DMS79 (cell line): ENCODE measurements at places on chromosomes 7 and 10.

DNA sequence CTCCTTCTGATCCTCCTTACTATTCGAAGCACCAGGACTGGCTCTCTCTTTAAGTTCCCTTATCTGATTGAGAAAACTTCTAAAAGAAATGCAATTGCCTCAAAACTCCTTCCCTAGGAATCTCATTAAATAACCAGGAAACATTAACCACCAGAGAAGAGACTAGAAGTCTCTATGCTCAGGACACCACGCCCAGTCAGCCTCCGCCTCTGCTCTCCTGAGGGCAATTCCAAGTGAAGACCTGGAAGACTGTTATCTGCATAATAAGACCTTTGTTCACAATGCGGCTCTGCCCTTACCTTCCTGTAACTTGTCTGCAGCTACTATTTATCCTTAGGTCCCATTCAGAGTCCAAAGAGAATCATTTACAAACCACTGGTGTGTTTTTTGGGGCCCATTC lies 78.8 kb downstream of the ELMO1 start:
- DNase-seq = no peak

DNA sequence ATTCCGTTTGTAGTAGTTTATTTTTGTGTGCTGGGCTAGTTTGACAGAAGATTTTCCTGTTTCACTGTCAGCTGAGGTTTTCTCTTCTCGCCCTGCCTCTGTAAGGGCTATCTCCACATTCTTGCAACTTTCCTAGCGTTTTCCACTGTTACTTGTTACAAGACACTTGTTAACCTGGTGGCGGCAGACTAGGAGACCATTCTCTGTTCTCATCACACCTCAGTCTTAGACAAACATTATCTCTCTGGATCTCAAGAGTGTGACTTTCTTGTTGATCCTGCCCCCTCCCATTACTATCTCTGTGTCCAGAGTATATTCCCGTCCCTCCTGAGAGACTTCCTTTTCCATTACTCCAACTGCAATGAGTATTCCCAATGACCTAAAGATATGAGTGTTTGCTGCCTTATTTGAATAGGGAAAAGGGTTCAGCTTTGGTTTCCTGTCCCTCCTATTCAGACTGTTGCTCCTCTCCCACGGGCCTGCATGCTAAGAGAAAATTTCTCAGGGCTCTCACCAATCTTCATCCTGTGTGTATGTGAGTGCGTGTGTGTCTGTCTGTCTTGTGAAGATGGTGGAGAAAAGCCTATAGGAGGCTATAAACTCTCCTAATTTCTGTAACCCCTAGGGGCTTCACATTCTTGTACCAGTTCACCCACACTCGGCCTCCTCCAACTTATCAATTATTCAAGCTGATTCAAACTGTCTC lies 722.4 kb upstream of the POT1 start:
- DNase-seq = no peak

DNA sequence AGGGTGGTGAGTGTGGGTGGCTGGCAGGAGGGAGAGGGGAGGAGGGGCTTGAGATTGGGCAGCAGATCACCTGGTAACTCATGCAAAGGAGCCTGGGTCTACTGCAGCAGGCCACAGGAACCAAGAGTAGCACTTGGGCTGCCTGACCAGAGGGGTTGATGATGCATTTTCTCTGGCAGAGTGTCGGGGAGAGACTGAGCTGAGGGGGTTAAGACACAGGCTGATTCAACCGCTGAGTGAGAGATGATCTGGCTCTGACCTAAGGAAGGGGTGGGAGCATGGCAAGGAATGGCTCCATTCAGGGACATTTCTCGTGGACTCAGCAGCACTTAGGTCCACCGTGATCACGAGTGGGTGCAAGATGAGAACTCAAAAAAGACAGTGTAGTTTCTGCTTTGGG lies 115.5 kb upstream of the STK17A start:
- no peak for DNase-seq

DNA sequence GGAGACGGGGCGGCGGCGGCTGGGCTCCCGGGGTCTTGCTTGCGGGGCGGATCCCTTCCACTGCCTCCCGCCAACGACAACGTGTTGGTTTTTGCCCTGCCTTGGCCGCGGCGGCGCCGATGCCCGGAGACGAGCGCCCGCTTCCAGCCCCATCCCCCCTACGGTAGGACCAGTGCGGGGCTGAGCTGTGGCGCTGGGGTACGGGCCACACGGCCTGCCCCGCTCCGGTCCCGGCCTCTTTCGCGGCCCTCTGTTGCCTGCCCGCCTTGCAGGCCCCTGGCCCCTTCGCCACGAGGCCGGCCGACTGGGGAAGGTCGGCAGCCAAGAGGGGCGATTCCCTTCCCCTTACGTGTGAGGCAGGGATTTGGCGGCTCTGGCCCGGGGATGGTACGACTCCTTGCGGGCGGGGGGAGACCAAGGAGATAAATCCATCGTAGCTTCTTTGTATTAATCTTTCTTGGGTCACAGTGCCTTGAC lies 488 bp downstream of the EIF4H start:
- DNase-seq = peak; percentile 29

GRCh38 chr7:139798221-139798620 lies 20.4 kb upstream of the HIPK2 start:
- DNase-seq = no peak

DNA sequence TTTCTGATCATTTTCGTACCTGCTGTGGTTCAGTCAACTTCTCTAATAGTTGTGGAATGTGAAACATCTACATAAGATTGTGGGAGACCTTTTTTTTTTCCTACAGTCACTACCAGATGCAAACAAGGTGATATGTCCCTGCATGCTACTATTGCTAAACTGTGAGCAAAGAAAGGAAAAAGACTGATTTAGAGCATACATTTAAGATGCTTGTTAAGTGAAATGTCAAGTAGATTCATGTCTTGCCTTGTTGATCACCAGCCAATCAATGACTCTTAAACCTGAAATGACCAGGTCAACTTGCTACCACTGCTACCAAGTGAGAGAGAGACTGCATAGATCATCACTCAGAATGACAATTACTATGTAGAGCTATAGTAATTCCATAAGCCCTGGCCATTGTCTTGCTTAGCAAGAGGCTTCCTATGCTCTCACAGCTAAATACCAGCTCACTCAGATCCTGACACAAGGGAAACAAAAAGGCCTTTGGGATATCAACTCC lies 84.3 kb upstream of the SKAP2 start:
- DNase-seq = no peak

DNA sequence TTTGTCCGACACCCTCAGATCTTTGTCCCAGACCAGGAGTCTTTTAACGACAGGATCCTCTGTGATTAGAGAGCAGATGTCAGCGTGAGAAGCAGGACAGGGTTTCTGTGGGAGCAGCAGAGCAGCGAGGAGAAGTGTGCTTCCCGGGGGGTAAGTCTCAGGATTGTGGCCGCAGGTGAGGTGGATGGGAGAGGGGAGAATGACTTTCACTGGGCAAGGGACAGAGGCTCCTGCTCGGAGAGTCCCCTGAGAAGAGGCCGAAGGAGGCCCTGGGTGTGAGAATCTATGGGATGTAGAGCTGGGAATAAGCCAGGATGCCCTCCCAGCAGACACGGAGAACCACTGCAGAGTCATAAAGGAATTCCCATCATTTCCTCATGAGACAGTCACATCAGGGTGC lies 10.4 kb upstream of the RBAK start:
- no peak for DNase-seq

DNA sequence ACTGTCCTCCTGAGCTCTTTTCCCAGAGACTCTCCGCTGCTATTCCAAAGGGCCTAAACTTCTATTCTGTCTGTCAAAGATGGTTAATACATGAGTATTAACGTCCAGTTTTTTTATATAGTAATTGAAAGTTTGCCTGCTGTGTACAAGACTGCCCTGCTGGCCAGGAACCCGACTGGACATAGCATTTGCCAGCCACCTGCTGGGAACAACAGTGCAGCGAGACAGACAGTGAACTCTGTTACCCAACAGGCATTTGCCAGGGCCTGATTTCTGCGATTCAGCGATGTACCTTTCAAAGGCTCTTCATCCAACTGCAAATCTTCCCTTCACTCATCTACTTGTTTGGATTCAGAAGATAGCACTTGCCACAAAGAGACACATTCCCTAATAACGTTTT lies 128.8 kb upstream of the SEM1 start:
- no peak for DNase-seq

- DNase-seq = no peak
Measured at GRCh38 chr10:624312-624604, 65.2 kb downstream of the DIP2C start.

DNA sequence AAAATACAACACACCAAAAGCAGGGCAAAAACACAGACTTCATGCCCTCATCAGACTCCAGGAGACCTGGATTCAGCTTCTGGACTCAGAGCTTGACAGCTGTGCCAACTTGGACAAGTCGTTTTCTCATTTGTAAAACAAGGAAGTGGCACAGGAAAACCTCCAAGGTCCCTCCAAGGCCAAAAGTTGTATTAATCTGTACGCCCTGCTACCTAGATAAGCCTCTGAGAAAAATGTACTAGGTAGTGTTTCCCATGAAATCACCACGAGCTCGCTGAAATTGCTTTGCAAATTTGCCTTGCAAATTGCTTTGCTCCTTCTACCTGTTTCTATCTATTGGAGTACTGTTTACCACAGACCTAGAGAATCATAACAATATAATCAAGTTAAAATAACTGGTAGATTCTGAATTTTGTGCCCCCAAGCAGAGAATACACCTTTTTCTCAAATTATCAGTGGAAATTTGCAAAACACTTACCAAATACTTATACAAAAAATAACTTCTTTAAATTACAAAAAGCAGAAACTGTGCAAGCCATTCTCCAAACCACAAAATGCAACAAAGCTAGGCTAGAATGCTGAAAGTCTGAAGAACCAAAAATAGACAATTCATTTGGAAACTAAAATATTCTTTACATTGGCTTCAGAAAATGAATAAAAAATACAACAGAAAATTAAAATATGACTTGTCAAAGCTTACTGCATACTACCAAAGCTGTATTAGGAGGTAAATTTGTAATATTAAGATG lies 158.1 kb upstream of the CHST15 start:
- no peak for DNase-seq

DNA sequence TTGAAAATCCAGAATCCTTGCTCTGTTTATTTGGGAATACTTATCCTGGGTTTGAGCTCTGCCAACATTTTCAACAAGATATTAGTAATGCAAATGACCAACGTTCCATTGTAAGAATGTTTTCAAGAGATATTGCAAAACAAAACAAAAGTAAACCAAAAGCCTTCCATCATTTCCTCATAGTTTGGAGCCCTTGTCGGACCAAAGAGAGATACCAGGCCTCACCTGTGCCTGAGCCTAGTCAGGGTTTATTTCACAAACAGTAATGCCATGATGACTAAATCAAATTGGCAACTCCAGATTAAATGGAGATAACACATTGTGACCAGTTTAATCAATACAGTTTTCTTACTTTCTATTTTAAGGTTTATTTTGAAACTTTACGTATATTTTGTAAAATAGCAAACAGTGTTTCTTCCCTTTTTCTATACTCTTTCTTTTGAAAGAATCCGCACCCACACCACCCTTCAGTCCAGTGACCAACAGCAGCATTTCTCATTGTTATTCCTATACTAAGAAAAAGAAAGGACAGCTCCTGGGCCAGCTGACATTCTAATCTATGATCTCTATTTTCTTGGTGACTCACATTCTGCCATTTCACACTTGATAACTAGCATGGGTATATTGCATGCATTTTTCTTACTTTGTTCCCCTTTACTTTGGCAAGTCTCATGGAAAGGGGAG lies 168.5 kb upstream of the MEOX2 start:
- no peak for DNase-seq

GRCh38 chr7:9507290-9507689 lies 1073.9 kb downstream of the NXPH1 start:
- no peak for DNase-seq

- DNase-seq = no peak
Measured at GRCh38 chr7:3915337-3915878, 614.4 kb downstream of the SDK1 start.
